A549 treated with dexamethasone at 1 μM for 4 hours (cell line): ENCODE measurements at places on chromosomes 12 and 14. TPM values are rescaled to one million over a fixed set of nuclear protein-coding genes. Genes with fewer than 3 reads are reported as not detected.

TROAP gene
- total RNA-seq, result 74.5 to 93.0 TPM (median 77.9 TPM) in 5 replicates

SMOC1 gene
- total RNA-seq, result 16.6 to 23.1 TPM (median 18.1 TPM) in 5 replicates

TAS2R20 gene
- 0.06 to 0.12 TPM (median 0.11 TPM) in 3 of 5 replicates, not detected in the others for total RNA-seq

ABCC9 gene
- 0.01 to 0.02 TPM in 2 of 5 replicates, not detected in the others for total RNA-seq

RAD9B gene
- total RNA-seq, result 0.19 to 0.30 TPM (median 0.23 TPM) in 5 replicates

KIF5A gene
- 0.12 to 0.27 TPM (median 0.20 TPM) in 5 replicates for total RNA-seq

OVCH1 gene
- not detected in 5 replicates for total RNA-seq

LRP1 gene
- total RNA-seq, result 9.7 to 18.2 TPM (median 14.8 TPM) in 5 replicates

CLEC1A gene
- not detected in 5 replicates for total RNA-seq

RPL10L gene
- not detected in 5 replicates for total RNA-seq

RASAL1 gene
- total RNA-seq, result 0.17 to 0.32 TPM (median 0.27 TPM) in 5 replicates

GLI1 gene
- 4.5 to 7.8 TPM (median 5.9 TPM) in 5 replicates for total RNA-seq

HIF1A gene
- 159 to 244 TPM (median 215 TPM) in 5 replicates for total RNA-seq

NTN4 gene
- 33.7 to 48.0 TPM (median 43.4 TPM) in 5 replicates for total RNA-seq

IRAK3 gene
- total RNA-seq, result 1.3 to 1.9 TPM (median 1.5 TPM) in 5 replicates

HEBP1 gene
- total RNA-seq, result 50.6 to 59.0 TPM (median 50.8 TPM) in 5 replicates

LRTM2 gene
- 0.05 to 0.15 TPM (median 0.06 TPM) in 3 of 5 replicates, not detected in the others for total RNA-seq

CLEC6A gene
- total RNA-seq, result not detected in 5 replicates

TMEM52B gene
- 0.05 to 0.20 TPM (median 0.11 TPM) in 5 replicates for total RNA-seq

MIPOL1 gene
- total RNA-seq, result 1.8 to 3.4 TPM (median 2.5 TPM) in 5 replicates

KRT2 gene
- not detected in 5 replicates for total RNA-seq

GALNT8 gene
- total RNA-seq, result 0.02 TPM in 1 of 5 replicates, not detected in the others
